HFFc6 (cell line): ENCODE measurements at places on chromosomes 16 and 17.

- peak; percentile 5 for DNase-seq
These were observed 28.6 kb downstream of the TRPV3 start for GRCh38 chr17:3528880-3529511.

DNA sequence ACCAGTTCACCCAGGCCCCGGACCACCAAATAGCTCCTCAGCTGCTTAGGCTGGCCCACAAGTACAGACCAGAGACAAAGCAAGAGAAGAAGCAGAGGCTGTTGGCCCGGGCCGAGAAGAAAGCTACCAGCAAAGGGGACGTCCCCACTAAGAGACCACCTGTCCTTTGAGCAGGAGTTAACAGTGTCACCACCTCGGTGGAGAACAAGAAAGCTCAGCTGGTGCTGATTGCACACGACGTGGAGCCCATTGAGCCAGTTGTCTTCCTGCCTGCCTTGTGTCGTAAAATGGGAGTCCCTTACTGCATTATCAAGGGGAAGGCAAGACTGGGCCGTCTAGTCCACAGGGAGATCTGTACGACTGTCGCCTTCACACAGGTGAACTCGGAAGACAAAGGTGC, 15.4 kb downstream of the FOXF1 start:
- no peak for DNase-seq

GRCh38 chr17:42049834-42050392, 488 bp downstream of the C17orf113 start:
- DNase-seq, result no peak

- DNase-seq, result no peak
These were observed 435.8 kb upstream of the EEF2KMT start for GRCh38 chr16:5533321-5533888.

GRCh38 chr17:33970279-33970678, 284.8 kb upstream of the CCL2 start:
- DNase-seq, result no peak

DNA sequence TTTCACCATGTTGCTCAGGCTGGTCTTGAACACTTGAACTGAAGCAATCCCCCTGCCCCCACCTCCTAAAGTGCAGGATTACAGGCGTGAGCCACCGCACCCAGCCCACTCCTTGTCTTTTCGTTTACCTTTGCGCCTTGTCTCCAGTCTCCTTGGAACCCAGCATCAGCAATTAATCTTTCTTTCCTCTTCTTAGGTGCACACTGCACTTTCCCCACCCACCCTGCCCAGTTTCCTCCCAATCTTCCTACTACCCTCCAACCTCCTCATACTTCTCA, 1.5 kb upstream of the CLDN7 start:
- no peak for DNase-seq

GRCh38 chr16:11319529-11320146, 25.6 kb upstream of the RMI2 start:
- no peak for DNase-seq

DNA sequence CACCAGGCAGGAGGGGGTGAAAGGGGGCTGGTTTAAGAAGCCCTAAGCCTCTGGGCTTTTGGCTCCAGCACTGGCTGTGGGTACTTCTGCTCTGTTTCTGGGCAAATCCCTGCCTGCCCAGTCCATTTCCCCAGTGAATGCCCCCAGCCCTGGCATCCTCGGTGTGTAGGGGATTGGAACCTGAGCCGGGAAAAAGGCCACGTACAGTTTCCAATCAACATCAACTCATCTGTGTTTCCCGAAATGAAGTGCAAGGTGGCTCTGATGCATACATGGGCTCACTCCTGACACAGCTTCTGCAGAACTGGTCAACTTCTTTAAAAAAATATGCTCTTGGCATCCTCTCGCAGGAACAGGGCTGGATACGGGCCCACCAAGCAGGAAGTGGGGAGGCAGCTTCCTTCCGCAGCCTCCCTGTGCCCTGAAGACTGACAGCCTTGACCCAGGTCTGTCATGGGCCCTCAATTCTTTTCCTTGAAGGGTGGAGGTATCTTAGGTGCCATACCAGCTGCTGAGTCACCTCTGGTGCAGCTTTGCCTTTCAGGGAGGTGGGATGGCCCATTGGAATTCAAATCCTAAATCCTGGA, 73.3 kb downstream of the N4BP1 start:
- DNase-seq, result no peak
